ENCODE measurements at places on chromosomes 7 and 10.

- no peak for DNase-seq
These were observed 235.2 kb downstream of the POU6F2 start for GRCh38 chr7:39212876-39213275.

GRCh38 chr7:55690-56248, 136.6 kb upstream of the FAM20C start:
- no peak for DNase-seq

DNA sequence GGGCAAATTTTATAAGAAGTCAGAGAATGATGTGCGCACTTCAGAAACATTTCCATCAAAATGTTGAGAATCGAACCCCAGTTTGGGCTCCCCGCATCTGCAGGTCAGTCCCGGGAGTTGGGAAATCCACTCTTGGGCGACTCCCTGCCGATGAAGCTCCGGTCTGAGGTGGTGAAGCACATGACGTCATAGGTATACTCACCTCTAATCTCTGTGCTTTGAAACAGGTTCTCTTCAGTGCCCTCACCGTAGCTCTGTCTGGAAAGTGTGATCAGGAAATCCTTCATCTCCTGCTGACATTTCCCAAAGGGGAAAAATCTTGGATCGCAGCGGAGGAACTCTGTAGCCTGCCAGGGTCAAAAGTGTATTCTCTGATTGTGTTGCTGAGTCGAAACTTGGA, 138.5 kb downstream of the ABCA13 start:
- DNase-seq, result no peak

DNA sequence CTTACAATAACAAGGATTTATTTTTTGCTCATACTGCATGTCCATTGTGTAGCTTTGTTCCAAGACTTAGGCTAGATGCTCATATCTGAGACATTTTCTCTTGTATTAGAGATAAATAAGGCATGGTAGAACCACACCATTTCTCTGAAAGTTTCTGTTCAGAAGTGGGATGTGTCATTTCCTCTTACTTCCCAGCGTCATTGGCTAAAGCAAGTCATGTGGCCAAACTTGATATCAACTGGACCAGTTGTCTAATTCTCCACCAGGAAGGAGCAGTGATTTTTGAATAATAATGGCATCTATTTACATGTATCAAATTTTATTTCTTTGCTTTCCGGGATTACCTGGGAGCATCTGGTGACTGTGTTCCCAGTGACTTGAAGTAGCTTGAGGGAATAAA, 38.3 kb downstream of the AHCYL2 start:
- DNase-seq, result no peak

DNA sequence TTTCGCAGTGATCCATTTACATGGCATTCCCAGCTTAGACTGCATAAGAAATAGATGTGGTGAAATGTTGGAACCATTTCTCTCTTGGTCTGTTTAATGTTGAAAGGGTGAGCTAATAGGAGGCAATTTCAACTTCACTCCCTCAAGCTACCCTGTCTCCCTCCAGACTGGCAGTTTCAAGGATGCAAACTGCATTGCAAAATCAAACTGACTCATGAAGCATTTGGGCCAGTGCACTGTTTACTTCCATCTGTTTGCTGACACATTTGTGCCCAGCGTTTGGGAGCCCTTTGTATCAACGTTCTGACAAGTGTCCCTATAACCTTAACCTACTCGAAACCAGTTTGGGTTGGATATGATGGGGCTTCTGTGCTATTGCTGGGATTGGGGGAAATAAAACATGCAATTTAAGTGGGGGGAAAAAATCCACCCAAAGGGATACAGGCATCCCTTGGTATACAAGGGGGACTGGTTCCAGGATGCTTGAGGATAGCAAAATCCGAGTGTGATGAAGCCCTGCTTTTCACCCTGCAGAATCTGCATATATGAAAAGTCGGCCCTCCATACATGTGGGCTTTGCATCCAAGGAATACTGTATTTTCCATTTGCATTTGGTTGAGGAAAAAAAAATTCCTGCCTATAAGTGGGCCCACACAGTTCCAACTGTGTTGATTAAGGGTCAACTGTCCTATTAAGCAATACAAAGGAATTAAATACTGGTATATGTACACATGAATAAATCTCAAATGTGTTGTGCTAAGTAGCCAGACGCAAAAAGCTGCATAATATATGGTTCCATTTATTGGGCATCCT, 15.6 kb downstream of the RHEB start:
- DNase-seq, result no peak

DNA sequence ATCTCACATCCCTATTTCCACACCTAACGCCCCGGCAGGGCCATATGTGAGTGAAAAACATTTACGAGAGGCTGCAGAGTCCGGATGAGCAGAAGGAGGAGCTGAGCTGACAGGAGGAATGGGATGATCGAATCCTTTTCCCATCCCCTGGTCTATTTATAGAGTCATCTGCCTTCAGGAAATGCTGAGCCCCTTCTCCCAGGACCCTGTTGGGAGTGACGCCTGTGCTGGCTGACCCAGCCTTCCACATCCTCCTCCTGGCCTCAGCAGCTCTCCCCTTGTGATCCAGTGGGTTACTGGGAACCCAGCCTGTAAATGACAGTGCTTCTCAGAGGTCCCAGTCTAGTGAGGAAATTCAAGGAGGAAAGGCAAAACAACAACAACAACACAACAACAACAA, 16.6 kb downstream of the DENND2A start:
- no peak for DNase-seq
